Cerebellar nuclear complex (tissue), 1 donor: ENCODE measurements at places on chromosomes 2 and 18.

GRCh38 chr2:391696-392095 is 103.8 kb upstream of the ALKAL2 start:
- no peak for DNase-seq

GRCh38 chr2:160288324-160288723 is 88.3 kb upstream of the ITGB6 start:
- no peak for DNase-seq

DNA sequence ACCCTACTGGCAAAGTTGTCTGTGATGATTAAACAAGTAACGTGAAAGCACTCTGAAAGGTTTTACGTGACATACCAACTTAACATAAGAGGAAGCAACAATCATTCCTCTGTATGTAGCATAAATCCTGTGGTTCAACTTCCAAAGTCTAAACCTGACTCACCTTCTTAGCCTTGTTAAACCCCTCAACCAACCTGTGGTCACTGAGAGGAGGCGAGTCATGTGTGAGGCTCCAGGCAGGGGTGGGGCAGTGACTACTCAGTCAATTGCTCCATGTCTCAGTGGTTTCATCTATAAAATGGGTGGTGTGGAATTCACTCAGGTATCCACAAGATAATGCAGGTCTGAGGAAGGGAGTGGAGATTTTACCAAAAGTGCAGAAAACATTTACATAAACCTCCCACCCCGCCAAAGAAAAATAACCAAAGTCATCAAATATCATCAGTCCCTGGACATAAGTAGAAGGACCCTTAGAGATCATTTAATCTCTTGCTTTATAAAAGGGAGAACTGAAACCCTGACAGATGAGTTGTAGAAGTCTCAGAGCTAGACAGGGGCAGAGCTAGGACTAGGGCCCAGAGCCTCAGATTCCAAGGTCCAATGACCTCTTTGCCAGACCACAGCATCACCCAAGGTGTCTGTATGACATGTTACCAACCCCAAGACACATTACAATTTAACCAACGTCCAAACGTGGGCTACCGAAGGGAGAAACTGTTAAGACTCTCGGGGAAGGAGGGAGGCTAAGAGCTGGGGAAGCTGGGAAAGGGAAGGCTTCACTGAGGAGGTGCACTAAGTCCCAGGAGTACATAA is 3.7 kb upstream of the PCBP1 start:
- DNase-seq: no peak

- DNase-seq: no peak
These were observed at the start of gene KCNS3 for GRCh38 chr2:17878281-17879136. KCNS3 (plus strand) TSS chr2:17878667; CDS start chr2:17931009, 52,342 bp downstream.

DNA sequence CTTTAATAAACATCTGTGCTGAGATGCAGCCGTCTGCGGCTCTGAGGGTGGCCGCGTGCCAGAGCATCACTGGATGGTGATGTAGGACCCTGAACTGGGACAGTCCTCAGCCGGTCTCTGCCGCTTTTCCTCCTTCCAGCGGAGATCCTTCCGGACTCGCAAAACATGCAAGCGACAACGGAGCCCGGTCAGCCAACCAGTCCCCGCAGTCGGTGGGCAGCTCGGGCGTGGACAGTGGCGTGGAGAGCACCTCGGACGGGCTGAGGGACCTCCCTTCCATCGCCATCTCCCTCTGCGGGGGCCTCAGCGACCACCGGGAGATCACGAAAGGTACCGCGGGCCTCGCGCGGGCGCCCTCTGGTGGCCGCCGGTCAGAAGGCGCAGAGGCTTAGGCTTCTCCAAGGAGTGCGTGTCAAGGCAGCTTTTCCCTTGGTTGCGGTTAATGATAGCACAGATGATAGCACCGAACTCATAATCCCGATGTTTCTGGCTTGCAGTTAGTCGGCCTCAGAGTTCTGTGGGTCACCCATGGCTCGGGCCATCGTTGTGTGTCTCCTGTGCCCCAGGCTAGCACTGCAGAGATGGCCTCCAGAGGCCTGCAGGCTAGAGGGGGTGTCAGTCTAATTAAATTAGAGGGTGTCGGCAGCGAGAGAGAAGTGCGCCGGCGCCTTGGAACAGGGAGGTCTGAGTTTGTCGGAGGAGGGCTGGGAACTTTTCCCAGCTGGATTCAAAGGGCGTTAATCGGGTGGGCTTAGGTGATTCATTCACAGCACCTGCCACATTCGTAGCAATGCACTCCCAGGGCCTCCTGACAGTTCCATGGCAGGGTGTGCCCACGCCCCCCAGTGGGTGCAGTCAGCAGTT is 38.5 kb downstream of the LPIN1 start:
- DNase-seq: no peak
